Stimulated activated CD4-positive, alpha-beta T cell treated with anti-CD3 and anti-CD28 coated beads, TNF-alpha, amount 100 ng/mL, for 24 hours (primary cell): ENCODE measurements at places on chromosomes 3 and 15.

GRCh38 chr3:64398476-64398875 is 173.2 kb upstream of the PRICKLE2 start:
- DNase-seq, result no peak

- DNase-seq, result peak; percentile 22
These were observed 43.9 kb downstream of the PPCDC start for GRCh38 chr15:75067123-75067830.

DNA sequence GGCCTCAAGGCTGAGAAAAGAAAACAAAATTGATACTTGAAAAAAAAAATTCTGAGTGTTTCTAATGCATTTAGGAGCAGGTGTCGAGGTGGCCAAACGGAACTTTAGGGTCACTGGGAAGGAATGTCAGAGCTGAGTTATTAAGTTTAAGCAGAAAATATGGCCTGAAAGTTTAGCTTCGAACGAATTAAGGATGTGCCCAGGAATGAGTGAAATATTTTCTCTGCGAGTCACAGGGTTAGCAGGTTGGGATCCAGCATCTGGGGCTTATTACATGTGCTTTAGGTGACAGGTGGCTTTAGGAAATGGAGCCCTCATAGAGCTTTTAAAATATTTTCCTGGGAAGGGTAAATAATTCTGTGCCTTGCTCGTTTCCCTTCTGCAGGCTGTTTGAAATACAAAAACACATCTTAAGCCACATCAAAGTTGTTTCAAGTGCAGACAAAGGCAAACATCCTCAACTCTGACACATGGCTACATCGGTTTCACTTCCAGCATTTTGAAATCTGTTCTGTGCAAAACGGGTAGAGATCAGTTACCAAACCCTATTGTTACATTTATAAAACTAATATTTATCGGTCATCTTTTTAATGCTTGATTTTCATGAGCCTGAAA is 143.1 kb upstream of the ARRDC4 start:
- DNase-seq, result no peak

DNA sequence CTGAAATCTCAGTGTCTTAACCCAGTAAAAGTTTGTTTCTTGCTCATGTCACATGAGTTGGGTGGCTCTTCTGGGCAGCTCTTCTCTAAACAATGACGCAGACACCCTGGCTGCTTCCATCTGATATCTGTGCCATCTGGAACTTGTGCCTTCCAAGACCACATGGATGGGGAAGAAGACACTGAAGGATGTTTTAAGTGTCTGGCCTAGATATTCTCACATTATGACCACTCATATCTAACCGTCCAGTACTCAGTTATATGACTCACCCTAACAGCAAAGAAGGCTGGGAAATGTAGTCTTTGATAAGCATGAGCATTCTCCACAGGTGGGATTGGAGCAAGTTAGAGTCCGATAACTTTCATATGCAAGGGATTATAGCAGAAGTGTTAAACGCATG is 66.4 kb downstream of the RYR3 start:
- DNase-seq, result no peak

- DNase-seq, result no peak
These were observed 161.4 kb downstream of the RAB11A start for GRCh38 chr15:66030650-66031049.

GRCh38 chr15:90441027-90441426 is 53.0 kb downstream of the IQGAP1 start:
- DNase-seq, result no peak

GRCh38 chr15:98727115-98728040 is 79.0 kb downstream of the IGF1R start:
- DNase-seq, result no peak

GRCh38 chr15:68526784-68527183 is 52.0 kb upstream of the CORO2B start:
- no peak for DNase-seq

- DNase-seq, result no peak
These were observed at the start of gene GPR15 for GRCh38 chr3:98531622-98532274. Gene GPR15, plus strand, starts transcription at chr3:98531978. Its CDS starts 56 bp downstream, at chr3:98532034.

GRCh38 chr3:112958811-112959560 is 15.9 kb downstream of the CD200R1 start:
- DNase-seq, result no peak

DNA sequence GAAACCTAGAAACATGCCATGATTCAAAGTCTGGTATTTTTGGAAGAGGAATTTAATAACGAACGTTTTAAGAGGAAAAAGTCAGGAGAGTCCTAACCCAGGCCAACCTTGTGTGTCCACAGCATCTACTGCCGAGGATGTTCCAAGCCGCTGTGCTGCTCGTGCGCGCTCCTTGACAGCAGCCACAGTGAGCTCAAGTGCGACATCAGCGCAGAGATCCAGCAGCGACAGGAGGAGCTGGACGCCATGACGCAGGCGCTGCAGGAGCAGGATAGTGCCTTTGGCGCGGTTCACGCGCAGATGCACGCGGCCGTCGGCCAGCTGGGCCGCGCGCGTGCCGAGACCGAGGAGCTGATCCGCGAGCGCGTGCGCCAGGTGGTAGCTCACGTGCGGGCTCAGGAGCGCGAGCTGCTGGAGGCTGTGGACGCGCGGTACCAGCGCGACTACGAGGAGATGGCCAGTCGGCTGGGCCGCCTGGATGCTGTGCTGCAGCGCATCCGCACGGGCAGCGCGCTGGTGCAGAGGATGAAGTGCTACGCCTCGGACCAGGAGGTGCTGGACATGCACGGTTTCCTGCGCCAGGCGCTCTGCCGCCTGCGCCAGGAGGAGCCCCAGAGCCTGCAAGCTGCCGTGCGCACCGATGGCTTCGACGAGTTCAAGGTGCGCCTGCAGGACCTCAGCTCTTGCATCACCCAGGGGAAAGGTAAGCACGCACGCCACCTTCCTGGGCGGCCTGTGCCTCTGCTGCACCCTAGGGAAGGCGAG is 28.4 kb downstream of the PML start:
- no peak for DNase-seq

DNA sequence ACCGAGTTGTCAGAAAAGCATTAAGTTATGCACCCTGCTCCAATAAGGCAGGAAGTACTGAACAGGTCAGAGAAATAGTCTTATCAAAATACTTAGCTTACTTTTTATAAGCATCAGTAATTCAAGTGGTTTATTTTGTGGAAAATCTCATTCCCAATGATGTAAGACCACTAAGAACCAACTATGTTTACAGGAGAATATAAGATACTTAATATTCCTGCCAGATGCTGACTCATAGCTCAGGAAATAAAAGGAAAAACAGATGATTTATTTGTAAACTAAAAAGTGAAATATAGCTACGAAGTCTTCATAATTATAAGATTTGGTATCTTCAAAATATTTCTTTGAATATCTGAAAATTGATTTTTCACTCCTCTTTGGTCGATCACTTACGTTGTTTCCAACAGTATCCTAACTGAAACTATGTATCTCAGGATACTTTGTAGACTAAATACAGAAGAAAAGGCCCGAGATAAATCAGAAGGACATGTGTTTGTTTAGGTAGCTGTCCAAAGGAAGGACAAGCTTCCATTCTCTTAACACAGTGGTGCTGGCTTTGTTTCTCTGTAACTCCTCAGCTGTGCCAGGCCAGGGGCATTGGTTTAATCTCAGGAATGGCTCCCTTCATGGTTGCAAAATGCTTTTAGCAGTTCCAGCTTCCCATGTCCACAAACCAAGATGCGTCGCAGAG is 295.8 kb downstream of the GBE1 start:
- DNase-seq, result no peak
